ENCODE measurements at places on chromosomes 4 and X. TPM values are rescaled to one million over a fixed set of nuclear protein-coding genes. Genes with fewer than 3 reads are reported as not detected.

- H3K4me1 ChIP-seq: no peaks in the 10 kb centered on the region
- no peaks in the 10 kb centered on the region for H3K27me3 ChIP-seq
- no peaks in the 10 kb centered on the region for H3K36me3 ChIP-seq
- no peak overlapping the region for H3K4me3 ChIP-seq
- H3K27ac ChIP-seq: no peak overlapping the region
- no peak for DNase-seq
These were observed 12.5 kb downstream of the LDOC1 start for GRCh38 chrX:141164406-141164805.

GRCh38 chrX:9320940-9321339 is 143.9 kb upstream of the TBL1X start:
- no peaks in the 10 kb centered on the region for H3K36me3 ChIP-seq
- no peaks in the 10 kb centered on the region for H3K27me3 ChIP-seq

- no peak overlapping the region for H3K4me3 ChIP-seq
- H3K27me3 ChIP-seq: no peaks in the 10 kb centered on the region
- no peaks in the 10 kb centered on the region for H3K4me1 ChIP-seq
- no peak for DNase-seq
- H3K36me3 ChIP-seq: no peaks in the 10 kb centered on the region
These were observed 562.9 kb upstream of the MAGEB2 start for GRCh38 chrX:29652484-29652883.

DNA sequence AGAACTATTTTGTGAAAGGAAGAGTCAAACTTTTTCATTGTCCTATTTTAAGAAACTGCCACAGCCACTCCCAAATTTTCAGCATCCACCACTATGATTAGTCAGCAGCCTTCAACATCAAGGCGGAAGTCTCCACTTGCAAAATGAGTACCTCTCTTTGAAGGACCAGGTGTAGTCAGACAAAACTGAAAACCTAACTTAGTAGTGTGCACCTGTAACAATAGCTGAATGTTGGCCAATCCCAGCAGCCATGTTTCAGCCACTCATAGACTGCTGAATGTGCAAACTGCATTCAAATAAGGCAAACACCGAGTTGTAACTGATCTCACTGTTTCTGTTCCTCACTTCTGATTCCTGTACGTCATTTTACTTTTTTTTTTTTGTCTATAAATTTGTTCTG is 341.1 kb downstream of the IL15 start:
- H3K27ac ChIP-seq: no peak overlapping the region
- H3K36me3 ChIP-seq: no peaks in the 10 kb centered on the region
- no peaks in the 10 kb centered on the region for H3K27me3 ChIP-seq
- no peak for DNase-seq
- no peak overlapping the region for H3K4me3 ChIP-seq

GRCh38 chr4:106806158-106806797 is 229.8 kb downstream of the DKK2 start:
- H3K4me1 ChIP-seq: no peaks in the 10 kb centered on the region
- no peaks in the 10 kb centered on the region for H3K36me3 ChIP-seq
- no peak for DNase-seq

GRCh38 chr4:175947117-175947722 is 118.4 kb upstream of the WDR17 start:
- DNase-seq: no peak
- no peaks in the 10 kb centered on the region for H3K27me3 ChIP-seq
- no peak overlapping the region for H3K27ac ChIP-seq

DNA sequence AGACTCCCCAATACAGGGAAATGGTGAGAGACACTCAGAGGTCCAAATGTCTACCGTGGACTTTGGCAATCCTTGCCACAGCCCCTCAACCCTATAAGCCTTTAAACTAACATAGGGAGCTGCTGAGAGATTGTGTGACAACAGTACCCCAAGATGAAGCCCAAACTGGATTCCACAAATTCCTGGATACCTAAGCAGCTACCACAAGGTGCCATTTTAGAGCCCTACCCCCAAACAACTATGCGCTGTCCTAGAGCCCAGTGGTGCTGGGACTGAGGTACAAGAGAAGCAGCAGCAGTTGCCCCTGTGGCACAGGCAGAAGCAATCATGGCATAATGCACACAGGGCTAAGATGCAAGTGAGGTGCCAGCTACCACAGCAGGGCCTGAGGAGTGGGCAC is 2.7 kb upstream of the TMPRSS11F start:
- H3K27me3 ChIP-seq: no peaks in the 10 kb centered on the region
- no peak overlapping the region for H3K4me3 ChIP-seq
- no peaks in the 10 kb centered on the region for H3K4me1 ChIP-seq
- no peak for DNase-seq

- peaks cover 25% of the 10 kb centered on the region for H3K4me1 ChIP-seq
- DNase-seq: no peak
- H3K36me3 ChIP-seq: no peaks in the 10 kb centered on the region
- no peaks in the 10 kb centered on the region for H3K27me3 ChIP-seq
These were observed 60.0 kb downstream of the SYNPO2 start for GRCh38 chr4:118948545-118949144.

DNA sequence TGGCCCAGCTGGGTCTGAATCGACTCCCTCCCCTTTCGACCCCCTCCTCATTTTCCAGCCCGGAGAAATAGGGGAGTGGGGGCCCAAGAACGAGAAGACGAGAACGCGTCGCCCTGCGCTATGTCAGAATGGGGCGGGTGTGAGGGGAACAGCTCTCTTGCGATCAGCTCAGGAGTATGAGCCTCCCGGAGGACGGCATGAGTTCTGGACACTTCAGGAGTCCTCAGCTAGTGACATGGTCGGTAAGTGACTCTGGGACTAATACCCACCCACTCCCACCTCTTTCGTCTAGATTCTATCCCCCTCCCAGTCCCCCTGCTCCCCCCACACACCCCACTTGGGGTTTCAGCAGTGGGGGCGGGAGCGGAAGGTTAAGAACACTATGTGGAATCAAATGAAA is 944 bp downstream of the KLF8 start:
- peak overlapping the region; percentile 68 for H3K27ac ChIP-seq
- peak; percentile 50 for DNase-seq
- H3K36me3 ChIP-seq: no peaks in the 10 kb centered on the region
- H3K4me3 ChIP-seq: peak overlapping the region; percentile 71
- H3K27me3 ChIP-seq: no peaks in the 10 kb centered on the region

DNA sequence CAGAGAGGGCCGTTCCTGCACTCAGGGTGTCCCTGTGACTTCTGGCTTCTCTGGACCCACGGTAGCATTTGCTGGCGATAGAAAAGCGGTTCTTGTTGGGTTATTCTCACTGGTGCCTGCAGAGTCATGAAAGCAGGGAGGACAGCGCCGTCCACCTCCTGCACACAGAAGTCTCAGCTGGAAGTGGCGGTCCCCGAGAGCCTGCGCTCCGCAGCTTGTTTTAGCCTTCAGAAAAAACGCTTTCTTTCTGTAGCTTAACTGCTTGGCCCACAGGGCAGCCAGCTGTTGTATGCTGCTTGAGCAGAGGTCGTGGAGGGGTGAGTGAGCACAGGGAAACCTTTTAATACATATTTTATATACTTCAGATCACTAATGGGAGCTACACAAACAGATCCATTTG is 400.7 kb upstream of the FAT1 start:
- no peak overlapping the region for H3K4me3 ChIP-seq
- no peaks in the 10 kb centered on the region for H3K4me1 ChIP-seq
- no peaks in the 10 kb centered on the region for H3K27me3 ChIP-seq
- no peak overlapping the region for H3K27ac ChIP-seq
- H3K36me3 ChIP-seq: no peaks in the 10 kb centered on the region

DNA sequence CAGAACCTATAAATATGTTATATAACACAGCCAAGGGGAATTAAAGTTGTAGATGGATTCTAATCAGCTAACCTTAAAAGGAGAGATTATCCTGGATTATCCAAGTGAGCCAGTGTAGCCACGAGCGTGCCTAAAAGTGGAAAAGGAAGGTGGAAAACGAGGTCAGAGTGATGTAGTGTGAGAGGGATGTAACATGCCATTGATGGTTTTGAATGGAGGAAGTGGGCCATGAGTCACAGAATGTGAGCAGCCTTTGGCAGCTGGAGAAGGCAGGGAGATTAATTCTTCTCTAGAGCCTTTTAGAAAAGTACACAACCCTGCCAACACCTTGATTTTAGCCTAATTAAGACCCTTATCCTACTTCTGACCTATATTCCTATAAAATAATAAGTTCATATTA is 149.1 kb downstream of the SLC39A8 start:
- H3K27ac ChIP-seq: no peak overlapping the region
- no peaks in the 10 kb centered on the region for H3K4me1 ChIP-seq
- no peak for DNase-seq

GRCh38 chr4:109359040-109359646 is 56.7 kb upstream of the COL25A1 start:
- no peaks in the 10 kb centered on the region for H3K27me3 ChIP-seq
- H3K4me1 ChIP-seq: no peaks in the 10 kb centered on the region
- no peak overlapping the region for H3K4me3 ChIP-seq
- no peak for DNase-seq
- H3K27ac ChIP-seq: no peak overlapping the region

DNA sequence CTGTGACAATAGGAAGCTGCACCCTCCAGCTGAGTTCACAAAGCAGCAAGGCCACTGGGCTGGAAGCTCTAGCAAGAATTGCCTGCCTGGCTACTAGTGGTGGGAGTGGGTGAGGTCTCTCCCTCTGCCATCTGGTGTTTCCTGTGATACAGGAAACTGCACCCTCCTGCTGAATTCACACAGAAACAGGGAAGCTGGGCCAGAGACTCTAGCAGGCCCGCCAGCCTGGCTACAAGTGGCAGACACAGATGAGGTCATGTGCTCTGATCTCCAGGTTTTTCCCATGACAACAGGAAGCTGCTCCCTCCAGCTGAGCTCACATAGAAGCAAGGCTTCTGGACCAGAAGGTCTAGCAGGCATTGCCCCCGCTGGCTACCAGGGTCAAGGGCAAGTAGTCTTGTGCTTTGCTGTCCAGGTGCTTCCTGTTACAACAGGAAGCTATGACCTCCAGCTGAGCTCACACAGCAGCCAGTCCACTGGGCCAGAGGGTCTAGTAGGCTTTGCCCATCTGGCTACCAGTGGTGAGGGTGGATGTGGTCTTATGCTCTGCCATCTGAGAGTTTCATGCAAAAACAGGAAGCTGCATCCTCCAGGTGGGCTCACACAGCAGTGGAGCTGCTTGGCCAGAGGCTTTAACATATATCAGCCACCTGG is 41.5 kb upstream of the ZXDA start:
- H3K36me3 ChIP-seq: no peaks in the 10 kb centered on the region
- H3K4me3 ChIP-seq: no peak overlapping the region
- no peak overlapping the region for H3K27ac ChIP-seq
- H3K27me3 ChIP-seq: no peaks in the 10 kb centered on the region
- peak; percentile 44 for DNase-seq

DNA sequence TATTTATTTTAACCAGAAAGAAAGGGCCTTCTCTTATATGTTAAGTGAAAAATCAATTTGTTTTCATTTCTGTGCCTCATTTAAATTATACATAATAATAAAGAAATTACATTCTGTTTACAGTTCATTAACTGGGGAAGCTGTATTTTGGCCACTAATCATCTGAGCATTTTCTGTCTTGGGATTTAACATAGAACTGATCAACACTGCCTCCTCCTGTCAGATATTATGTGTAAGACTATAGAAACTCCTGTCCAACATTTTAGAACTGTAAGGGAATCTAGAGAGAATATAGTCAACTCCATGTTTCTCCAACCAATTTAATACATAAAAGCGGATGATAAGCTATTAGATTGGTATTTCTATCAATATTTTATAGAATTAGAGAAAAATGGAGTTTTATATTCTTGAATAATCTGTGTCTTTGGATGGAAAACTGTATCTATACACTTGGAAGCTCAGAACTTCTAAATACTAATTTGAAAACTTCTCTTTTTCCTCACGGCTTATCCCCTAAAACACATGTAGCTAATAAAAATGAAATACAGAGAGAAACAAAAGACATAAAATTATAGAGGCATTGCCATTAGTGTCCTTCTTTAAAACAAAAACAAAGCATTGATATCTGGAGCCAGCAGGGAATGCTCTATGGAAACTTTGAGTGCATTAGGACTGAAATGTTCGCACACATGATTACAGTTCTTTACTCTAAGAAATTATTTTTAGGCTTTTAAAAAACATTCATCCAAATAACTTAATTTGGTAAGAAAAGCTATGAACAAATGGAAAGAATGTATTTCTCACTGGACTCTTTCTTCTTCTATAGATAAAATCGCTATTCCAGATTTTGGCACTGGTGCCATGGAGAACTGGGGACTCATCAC is 33.1 kb downstream of the ENPEP start:
- H3K36me3 ChIP-seq: no peaks in the 10 kb centered on the region
- no peaks in the 10 kb centered on the region for H3K27me3 ChIP-seq
- no peak overlapping the region for H3K27ac ChIP-seq

GRCh38 chr4:131093303-131093702 is 1997.4 kb downstream of the C4orf33 start:
- no peaks in the 10 kb centered on the region for H3K27me3 ChIP-seq
- H3K36me3 ChIP-seq: no peaks in the 10 kb centered on the region
- H3K27ac ChIP-seq: no peak overlapping the region
- no peak overlapping the region for H3K4me3 ChIP-seq
- H3K4me1 ChIP-seq: no peaks in the 10 kb centered on the region

GRCh38 chr4:189049682-189050081 is 891.0 kb upstream of the FRG1 start:
- H3K36me3 ChIP-seq: no peaks in the 10 kb centered on the region
- no peaks in the 10 kb centered on the region for H3K27me3 ChIP-seq
- no peak overlapping the region for H3K4me3 ChIP-seq
- DNase-seq: no peak
- peaks cover 8% of the 10 kb centered on the region for H3K4me1 ChIP-seq

DMRTC1 gene
- total RNA-seq: not detected

CENPVL3 gene
- total RNA-seq: not detected

ADH4 gene
- total RNA-seq: not detected

SPANXN3 gene
- not detected for total RNA-seq

POU4F2 gene
- total RNA-seq: not detected

RGN gene
- total RNA-seq: 6.1 TPM

ANTXR2 gene
- 18.2 TPM for total RNA-seq
